Activated CD8-positive, alpha-beta T cell treated with anti-CD3 and anti-CD28 coated beads, Interleukin-2, amount 10 ng/mL, durations not matched to agents 7 days and 5 days (primary cell): ENCODE measurements at places on chromosomes 16 and 17. TPM values are rescaled to one million over a fixed set of nuclear protein-coding genes. Genes with fewer than 3 reads are reported as not detected.
A peak's percentile ranks its signal among the peaks of the same experiment; 100 is the strongest.

DNA sequence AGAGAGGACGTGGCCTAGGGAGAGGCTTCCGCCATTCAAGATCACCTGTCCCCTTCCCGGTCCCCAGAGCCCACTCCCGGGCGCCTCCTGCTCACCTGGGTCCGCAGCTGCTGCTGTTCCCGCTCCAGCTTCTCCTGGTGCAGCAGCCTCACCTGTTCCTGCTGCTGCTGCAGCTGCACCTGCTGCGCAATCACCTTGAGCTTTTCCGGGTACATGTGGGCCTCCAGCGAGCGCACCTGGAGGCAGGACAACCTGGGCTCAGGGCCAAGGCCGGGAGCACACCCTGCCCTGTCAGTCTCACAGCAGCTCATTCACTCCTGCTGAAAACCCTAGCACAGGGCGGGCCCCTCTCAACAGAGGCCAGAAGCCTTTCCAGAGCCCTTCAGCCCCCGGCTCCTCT, 12.5 kb downstream of the TFAP4 start:
- no peak for DNase-seq

DNA sequence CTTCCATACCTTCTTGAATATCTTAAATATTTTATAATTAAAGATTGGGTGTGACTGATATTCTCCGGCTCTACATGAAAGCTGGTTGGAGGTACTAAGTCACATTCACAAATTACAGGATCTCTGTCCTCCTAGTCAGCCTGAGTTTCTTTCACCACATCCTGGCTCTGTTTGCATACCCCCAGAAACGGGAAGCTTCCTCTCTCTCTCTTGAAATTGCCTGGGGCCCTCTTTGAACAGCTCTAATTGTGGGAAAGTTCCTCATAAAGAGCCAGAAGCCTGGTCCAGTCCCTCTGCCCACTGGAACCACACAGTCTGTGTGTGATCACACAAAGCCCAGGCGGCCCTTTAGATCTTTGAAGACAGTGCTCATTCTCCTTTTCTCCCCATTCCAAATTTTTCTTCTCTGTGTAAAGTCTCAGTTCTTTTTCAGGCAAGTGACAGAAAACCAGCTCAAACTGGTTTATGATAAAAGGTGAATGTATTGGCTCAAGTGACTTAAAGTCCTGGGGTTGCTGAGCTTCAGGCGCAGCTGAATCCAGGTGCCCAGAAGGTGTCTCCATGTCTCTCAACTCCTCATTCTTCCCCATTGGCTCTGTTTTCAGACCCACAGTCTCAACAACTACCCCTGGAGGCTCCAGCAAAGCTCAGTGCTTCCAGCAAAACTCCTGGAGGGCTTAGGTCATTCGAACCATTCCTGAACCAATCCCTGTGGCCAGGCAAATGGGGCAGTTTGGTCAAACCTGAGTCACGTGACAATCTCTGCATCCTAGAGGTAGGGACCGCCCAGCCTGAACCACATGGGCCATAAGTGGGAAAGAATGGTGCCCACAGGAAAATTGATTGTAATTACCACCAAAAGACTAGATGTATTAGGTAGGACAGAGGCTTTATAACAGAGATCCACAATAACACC, 8.5 kb upstream of the RAI1 start:
- no peak for DNase-seq

- no peak for DNase-seq
These were observed 43.7 kb upstream of the TNRC6A start for GRCh38 chr16:24685539-24686432.

DNA sequence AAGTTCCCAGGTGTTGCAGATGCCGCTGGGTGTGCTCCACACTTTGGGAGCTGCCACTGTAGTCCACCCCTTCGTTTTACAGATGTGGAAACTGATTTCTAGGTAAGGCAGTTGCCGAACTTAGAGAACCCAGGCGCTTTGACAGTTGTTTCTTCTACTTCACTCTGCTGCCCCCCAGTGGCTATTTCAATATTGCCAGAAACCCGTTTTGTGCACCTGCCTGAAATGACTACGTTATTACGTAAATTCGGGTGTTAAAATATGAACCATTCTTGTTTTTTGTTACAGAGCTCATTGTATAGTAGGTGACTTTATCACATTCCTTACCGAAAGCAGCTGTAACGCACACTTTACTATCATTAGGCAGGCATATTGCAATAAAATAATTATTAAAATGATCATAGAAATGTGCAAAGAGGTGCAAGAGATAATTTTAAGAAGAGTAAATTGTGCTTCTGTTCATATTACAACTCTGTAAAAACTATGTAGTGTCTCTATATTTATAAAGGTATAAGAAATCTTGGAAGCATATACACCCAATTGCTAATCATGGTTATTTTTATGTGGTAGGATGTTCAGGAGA, 44.9 kb downstream of the OTOA start:
- DNase-seq: peak; percentile 92

- no peak for DNase-seq
These were observed 4.7 kb upstream of the ZNHIT3 start for GRCh38 chr17:36481829-36482228.

KRTAP9-2 gene
- not detected for total RNA-seq

GRCh38 chr17:71488851-71489250, 632.0 kb upstream of the SOX9 start:
- no peak for DNase-seq

- DNase-seq: no peak
These were observed 19.7 kb upstream of the INTS2 start for GRCh38 chr17:61947367-61948078.

DNA sequence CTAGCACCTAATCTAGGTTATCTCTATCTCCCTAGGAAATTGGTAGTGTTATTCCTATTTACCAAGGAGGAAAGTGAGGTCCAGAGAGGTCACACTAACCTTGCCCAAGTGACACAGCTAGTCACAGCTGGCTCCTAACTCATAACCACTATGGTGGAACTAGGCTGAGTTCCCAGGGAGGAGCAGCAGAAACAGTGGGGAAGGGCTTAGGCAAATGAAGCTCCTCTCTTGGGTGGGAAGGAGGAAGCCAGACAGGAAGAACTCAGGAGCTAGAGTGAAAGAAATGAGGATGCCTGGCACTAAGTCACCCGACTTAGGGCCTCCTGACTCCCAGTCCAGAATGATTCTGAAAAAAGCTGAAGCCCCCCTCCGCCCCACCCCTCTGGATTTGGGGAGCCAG, 34.5 kb downstream of the PSME3IP1 start:
- DNase-seq: no peak

GRCh38 chr17:29559640-29560039, 7.2 kb downstream of the ABHD15 start:
- DNase-seq: no peak

DNA sequence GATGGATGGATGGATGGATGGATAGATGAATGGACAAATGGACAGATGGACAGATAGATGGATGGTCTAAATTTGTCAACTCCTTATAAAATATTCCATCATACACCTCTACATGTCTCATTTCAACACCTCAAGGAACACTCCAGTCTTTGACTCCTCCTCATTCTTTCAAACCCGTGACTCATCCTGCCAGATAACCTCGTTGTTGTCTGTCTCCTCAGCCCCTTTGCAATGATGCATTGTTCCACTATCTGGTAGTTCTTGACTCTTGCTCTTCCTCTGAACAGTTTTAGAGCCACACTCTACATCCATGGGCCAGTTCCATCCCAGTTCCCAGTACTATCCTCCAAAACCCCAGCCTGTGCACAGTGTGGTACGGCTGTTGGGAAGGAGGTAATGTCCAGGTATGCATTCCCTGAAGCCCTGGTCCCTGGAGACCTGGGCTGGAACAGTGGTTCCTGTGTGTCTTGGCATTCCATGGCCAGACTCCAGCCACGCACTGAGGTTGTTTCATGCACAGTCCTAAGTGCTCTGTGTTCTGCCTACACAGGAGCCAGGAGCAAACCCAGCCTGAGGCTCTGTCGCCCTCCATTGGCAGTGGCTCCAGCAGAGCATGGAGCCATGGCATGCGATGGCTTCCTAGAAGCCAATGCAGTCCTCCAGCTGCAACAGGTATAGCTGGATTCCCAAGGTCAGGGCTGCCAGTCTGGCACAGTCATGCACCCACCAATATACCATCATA, 105.7 kb downstream of the C17orf67 start:
- DNase-seq: no peak

DNA sequence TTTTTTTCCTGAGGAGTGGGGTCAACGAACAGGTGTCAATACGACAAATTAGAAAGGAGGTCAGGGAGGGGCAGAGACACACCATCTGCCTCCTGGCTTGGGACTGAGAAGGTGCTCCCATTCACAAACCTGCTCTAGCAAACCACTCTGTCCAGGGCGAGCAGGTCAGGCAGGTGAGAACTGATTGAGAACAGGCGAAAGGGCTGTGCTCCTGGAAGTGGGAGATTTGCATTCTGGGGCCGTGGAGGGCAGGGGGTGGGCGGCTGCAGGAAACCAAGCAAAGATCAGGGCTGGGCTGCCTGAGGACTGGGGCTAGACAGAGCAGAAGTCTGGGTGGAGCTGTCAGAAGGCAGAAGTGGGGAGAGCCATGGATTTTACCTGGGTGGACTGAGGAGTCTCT, 98.9 kb upstream of the NLRP1 start:
- DNase-seq: no peak

ASPSCR1 gene
- 33.7 TPM for total RNA-seq

DNA sequence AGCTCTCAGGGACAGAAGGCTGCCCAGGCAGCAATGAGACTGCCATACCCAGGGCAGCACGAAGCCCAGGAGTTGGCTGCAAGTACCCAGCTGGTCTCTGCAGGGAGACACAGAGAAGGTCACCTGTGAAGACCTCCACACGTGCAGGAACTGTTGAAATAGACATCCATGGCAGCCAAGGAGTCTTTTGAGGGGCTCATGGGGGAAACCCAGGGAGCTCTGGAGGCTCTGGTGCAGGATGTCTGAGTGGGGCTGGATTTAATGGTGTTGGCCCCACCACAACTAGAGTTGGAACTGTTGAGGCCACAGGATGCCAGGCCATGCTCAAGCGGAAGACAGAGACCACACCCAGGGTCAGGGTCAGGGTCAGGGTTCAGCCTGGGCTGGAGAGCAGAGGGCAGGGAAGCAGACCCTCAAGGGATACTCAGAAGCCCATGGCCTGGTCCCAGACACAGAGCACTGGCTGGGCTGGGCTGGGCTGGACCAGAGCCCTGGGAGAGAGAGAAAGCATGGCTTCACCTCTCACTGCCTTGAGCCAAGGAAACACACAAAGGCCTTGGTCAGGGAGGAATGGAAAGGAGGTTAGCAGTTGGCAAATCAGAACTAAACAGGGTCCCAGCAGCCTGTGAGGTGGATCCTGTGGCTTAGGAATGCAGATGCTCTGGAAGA, 21.4 kb downstream of the PITPNM3 start:
- DNase-seq: no peak

- no peak for DNase-seq
These were observed 16.1 kb upstream of the UBTF start for GRCh38 chr17:44235583-44235936.

DNA sequence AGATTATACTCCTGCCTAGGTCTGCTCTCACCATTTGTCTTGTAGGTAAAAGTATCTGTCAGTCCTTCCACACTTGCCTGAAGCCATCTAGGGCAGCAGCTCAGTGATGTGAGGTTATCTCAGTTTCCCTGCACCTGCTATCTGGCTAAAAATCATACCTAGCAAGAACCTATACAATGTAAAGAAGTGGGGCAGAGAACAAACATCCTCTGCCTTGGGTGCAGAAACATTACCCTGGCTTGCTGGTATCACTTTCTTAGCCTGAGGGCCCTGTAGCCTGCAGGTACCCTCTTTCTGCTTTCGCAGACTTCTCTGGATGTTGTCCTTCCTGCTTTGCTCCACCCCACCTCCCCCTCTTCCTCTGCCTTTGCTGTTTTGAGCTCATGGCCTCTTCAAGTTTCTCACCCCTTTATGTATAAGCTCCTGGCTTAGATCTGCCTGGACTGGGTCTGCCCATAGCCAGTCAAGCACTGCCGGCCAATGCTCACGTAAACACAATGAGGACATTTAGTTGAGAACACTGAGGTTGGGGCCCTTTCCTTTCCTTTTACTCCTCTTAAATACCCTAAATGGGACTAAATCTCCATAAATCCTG, 8.7 kb upstream of the SDK2 start:
- no peak for DNase-seq

GRCh38 chr17:77320485-77321256, 179.9 kb downstream of the SEC14L1 start:
- no peak for DNase-seq

DNA sequence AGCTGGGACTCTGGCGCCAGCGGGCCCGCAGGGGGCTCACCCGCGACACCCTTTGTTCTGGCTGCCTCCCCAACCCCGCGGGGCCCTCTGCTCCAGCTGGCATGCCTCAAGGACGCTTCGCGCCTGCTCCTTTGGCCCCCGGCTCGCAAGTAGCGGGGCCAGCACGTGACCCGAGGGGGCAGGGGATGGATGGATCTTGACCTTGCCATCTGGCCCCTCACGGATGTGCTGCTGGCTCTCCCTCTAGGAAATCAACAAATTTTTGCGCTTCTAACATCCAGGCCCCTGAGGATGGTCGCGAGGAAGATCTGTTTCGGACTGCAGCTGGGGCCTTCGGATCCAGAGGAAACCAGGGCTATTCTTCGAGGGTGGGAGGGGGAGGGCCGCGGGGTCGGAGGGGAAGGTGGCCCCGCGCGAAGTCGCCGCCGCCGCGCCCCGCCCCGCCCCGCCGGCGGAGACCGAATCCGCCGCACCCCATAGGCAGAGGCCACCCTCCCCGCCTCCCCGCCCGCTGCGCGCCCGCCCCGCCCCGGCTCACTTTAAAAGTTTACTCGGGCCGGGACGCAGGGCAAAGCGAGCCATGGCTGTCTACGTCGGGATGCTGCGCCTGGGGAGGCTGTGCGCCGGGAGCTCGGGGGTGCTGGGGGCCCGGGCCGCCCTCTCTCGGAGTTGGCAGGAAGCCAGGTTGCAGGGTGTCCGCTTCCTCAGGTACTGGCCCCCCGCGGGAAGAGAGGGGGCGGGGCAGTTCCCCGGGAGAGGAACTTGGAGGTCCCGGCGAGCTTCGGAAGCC, at the start of gene ACSF2:
Gene ACSF2, plus strand, starts transcription at position 537 of the 790 bp plus-strand sequence. Its CDS starts 44 bp downstream, at position 581.
- DNase-seq: peak; percentile 81

DNA sequence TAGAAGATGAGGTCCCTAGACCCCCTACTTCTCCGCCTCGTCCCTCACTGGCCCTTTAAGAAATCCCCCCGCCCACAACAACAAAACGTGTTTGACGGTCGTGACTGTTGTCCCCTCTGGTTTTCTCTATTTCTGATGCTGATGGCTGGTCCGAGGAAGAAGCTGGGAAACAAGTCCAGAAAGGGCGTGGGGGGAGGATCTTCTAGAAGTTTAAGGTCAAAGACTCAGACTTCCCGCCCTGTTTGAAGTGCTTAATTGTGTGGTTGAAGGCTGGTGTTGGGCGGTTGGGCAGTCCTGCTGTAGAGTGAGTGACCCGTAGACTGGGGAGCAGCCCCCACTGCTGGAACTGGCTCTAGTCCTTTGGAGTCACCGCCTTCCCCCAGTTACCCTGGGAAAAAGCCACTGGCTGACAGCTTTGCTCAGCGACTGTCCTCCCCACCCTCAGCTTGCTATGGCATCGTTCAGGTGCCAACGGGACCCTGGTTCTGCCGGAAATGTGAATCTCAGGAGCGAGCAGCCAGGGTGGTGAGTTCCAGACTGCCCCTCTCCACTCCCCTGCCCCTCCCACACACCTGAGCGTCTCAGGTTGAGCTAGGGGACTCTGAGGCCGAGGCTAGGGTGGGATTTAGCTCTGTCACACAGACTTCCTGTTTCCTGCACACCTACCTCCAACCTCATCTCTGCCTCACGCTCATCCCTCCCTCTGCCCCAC, 1.6 kb downstream of the MLLT6 start:
- DNase-seq: peak; percentile 49
